ENCODE measurements at places on chromosomes 12 and 14.
A peak's percentile ranks its signal among the peaks of the same experiment; 100 is the strongest.

DNA sequence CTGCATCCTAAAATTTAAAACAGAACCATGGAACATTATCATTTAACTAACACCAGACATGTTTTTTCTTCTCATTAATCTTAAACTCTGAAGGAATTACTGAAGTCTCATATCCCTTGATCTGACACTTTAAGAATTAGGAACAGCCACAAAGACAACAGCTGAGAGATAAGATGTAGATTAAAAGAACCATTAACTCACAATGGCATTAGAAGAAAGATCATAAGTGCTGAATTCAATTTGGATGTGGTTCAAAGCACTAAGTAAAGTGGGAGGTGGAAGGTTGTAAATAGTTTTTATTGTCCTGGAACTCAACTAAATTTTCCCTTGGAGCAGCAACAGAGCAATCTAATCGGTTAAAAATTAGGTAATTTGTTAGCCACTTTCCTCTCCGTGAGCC, 199.0 kb upstream of the ATP2B1 start:
- DNase-seq, result no peak

DNA sequence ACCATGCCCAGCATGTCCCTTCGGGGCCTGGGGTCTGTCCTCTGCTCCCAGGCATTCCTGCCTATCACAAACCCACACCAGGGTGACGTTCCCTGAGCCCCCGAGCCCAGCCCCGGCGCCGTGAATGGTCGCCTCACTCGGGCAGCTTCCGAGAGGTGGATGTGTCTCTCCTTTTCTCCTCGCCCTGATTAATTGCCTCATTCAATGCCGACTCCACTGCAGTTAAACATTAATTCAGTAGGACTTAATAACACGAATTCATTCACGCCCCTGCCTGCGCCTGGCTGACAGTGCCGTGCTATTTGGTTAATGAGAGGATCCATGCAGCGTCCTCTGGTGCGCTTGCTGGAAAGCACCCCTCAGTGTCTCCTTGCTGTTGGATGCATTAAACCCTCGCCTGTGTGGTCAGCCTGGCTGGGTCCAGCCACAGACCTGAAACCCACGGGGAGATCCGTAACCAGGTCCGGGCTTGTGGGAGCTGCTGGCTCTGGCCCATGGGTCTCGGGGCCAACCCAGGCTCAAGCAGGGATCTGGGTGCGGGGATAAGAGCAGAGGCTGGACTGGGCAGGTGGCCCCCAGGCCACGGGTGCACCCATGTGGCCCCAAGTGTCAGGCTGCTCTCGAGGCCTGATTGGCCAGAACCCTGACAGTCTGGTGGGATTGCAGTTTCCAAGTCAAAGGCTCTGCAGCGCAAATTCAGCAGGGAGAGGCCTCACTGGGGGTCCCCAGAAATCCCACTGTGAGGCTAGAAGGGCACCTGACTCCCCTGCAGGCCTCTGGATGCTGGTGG, 55.4 kb downstream of the FBRSL1 start:
- no peak for DNase-seq

GRCh38 chr12:125531574-125531973, 466.3 kb downstream of the AACS start:
- no peak for DNase-seq

GRCh38 chr14:99884834-99885648, 91.8 kb downstream of the EML1 start:
- peak; percentile 79 for DNase-seq

- no peak for DNase-seq
These were observed 124.2 kb upstream of the TSPAN8 start for GRCh38 chr12:71282020-71282419.

DNA sequence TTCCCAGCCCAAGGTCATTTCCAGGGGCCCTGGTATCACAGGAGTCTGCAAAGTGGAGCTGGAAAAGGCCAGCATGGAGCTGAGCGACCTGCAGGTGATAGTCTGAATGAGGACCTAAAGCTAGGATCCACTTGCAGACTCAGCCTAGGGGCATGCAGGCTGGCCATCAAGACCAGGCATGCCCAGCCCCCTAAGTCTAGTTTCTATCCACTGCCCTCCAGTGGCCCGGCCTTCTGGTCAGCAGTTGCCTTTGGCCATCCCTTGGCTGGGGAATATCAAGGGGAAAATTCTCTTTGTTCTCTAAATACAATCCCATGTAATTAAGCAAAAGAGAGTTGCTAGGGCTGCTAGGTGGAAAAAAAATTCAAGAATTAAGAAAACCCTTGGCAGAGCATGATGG, 96.3 kb upstream of the LHX5 start:
- DNase-seq, result no peak

Data from COR-L47 (cell line).